ENCODE measurements at places on chromosomes 5 and 9.

DNA sequence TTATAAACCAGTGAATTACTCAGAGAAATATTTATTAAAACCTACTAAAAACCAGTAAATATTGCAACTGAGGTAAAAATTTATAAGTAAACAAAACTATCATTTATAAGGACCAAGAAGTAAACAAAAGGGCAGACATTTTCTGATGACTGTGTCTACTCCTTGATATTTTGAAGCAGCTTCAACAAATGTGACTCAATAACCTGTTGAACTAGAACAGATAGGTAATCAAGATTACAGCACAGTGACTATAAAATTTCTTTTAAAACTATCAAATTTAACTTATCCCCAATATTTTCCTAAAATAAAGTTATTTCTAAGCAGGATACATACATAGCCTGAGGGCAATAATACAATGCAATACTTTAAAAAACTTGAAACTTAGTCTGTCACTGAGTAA is 12.8 kb downstream of the ANKRA2 start:
- DNase-seq = no peak

GRCh38 chr5:161846746-161847145 is 1.2 kb upstream of the GABRA1 start:
- DNase-seq = no peak

- DNase-seq = no peak
Measured at GRCh38 chr5:9604416-9604815, 25.7 kb downstream of the TAS2R1 start.

GRCh38 chr5:57190593-57190992 is 16.7 kb downstream of the GPBP1 start:
- no peak for DNase-seq

GRCh38 chr9:27688954-27689353 is 115.7 kb upstream of the C9orf72 start:
- DNase-seq = no peak

GRCh38 chr9:68819065-68819464 is 114.0 kb downstream of the PIP5K1B start:
- no peak for DNase-seq

- DNase-seq = no peak
Measured at GRCh38 chr5:33415811-33416354, 24.9 kb upstream of the TARS1 start.

DNA sequence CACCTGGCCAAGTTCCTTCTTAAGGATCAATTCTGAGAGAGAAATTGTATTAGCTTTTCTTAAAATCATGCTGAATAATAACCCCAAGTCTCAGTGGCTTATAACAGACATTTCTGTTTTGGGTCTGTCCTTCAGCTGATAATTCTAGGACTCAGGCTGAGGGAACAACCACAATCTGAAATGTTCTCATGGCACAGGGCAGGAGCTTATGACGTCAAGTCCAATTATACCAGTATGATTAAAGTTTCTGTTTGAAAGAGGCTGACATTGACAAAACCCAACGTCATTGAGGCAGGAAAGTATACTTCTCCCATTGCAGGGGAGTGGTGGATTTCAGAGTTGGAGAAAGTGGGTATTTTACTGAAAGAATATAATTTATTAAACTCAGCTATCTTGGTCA is 21.8 kb downstream of the CENPH start:
- DNase-seq = no peak

DNA sequence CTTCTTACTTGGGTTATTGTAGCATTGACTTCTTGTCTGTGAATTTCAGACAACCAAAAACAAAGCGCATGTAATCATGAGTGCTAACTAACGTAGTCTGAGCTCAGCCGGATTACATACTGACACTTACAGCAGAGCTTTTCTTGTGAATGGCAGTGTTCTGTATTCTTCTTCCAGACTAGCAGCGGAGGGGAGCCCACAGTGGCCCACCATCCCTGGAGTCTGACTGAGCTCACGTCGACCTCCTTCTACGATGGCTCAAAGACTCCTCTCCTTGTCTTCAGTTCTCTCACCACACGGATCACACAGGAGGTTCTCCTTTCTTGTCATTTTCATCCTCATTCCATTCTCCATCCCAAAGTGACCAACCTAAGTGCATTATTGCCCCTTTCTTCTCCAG is 211.4 kb downstream of the CHSY3 start:
- DNase-seq = no peak

DNA sequence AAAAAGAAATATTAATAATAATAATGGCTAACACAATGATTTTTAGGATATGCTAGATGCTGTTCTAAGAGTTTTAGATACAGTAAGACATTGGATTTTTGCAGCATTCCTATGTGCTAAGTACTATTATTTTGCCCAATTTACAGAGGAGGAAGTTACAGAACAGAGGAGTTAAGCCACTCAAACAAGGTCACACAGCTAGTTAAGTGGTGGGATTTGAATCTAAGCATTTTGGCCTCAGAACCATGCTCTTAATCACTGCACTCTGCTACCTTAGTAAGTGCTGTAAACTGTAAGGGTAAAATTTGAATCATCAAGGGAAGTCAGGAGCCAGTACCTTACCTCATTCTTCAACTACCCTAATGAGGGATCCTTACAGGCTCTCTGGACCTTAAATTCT is 25.4 kb downstream of the RPS23 start:
- DNase-seq = no peak

- DNase-seq = no peak
Measured at GRCh38 chr9:74861773-74862474, 25.8 kb downstream of the TRPM6 start.

DNA sequence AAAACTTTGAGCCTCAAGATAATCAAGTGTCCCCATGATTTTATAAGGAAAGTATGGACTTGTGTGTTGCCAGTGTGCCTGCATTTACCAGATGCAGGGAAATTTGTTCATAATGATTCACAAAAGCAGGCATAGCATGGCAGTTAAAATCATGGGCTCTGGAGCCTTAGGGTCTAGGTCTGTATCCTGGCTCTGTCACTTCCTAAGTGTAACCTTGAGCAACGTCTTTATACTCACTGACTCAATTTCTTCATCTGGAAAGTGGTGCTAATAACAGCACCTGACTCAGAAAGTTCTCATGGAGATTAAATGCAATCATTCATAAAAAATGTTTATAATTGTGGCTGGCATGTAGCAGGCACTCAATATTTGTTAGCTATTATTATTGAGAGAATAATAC is 234.9 kb downstream of the SAXO1 start:
- DNase-seq = no peak

DNA sequence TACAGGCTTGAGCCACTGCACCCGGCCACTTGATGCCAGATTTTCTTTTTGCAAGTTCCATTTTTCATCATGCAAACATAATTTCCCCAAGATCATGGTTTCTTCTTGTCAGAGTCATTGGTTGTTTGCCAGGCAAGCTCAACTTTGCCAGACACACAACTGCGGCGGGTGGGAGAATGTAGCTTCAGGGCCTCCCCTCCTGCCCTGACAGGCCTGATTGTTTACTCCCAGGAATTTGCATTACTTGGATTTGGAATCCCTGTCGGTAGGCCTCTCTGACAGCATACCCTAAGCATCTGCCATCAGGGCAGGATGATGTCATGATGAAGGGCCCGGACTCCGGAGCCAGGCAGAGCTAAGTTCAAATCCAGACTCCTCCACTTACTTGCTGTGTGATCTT is 15.1 kb downstream of the RPS14 start:
- DNase-seq = no peak

DNA sequence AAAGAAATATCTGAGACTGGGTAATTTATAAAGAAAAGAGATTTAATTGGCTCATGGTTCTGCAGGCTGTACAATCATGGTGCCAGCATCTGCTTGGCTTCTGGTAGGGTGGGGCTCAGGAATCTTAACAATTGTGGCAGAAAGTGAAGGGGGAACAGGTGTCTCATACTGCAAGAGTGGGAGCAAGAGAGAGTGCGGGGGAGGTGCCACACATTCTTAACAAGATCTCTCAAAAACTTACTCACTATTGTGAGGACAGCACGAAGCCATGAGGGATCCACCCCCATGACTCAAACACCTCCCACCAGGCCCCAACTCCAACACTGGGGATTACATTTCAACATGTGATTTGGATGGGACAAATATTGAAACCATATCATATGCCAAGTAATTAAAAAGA is 70.1 kb upstream of the PANK3 start:
- no peak for DNase-seq

DNA sequence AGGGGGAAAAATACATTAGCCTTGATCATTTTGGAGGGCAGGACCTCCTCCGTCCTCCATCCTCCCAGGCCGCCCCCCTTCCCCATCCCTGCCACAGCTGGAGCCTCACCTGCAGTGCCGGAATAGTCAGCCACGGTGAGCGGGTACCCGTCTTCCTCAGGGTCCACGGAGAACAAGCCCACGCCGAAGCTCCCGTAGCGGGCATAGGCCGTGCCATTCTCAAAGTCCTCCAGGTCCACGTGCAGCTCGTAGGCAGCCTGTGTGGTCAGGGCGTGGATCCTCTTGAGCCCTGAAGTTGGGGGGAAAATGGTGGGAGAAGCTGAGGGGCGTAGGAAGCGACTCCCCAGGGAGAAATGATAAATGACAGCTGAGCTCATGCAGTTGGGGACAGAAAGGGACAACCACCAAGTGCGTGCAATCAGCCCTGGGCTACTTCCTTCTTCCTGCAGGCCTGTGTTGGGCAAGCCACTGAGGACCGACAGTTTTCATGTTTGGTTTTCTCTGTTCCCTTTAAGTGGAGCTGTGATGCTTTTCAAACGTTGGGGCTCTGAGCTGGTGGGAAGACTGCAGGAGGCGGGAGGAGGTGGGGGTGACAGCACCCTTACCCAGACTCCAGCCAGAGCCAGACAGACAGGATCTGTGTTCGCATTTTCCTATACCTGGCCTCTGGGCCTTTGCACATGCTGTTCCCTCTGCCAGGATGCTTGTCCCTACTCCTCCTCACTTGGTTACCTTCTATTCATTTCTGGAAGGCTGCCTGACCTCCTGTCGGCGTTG is 8.7 kb upstream of the QRFP start:
- no peak for DNase-seq

GRCh38 chr5:116303810-116304209 is 219.0 kb downstream of the COMMD10 start:
- DNase-seq = no peak

DNA sequence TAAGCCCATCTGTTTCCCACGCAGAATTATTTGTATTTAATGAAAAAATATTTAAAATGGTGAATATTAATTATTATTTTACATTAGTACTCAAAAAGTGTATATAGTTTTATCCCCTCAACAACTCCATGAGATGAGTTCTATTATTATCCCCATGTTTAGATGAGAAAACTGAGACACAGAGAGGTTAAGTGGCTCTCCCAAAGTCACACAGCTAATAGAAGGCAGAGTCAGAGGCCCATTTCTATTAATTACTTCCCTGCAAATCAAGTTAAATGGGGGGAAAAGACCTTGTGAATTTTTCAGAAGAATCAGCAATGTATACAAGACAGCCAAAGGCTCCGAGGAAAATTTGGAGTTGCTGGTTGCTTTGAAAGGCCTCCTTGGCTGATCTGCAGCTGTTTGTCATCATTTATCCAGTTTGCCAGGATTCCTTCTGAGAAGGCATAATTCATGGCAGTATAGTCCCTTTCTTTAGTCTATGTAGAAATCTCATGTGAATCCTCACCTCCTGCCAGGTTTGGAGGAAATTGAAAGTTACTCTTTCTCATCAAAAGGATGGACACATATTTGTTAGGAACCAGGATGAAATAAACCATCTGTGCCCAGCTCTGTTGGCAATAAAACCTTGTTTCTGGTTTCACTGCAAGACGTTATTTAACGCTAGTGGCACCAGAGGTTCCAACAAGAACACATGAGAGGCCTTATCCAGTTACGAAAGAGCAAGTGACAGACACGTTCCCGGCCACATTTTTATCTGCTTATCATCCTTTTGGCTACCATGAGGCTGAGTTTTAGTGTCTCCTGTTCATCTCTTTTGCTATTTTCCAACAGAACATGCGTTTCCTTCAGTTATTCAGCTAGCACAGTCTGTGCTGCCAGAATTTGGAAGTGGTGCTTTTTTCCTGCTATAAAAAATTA is 621 bp downstream of the FYB1 start:
- no peak for DNase-seq

DNA sequence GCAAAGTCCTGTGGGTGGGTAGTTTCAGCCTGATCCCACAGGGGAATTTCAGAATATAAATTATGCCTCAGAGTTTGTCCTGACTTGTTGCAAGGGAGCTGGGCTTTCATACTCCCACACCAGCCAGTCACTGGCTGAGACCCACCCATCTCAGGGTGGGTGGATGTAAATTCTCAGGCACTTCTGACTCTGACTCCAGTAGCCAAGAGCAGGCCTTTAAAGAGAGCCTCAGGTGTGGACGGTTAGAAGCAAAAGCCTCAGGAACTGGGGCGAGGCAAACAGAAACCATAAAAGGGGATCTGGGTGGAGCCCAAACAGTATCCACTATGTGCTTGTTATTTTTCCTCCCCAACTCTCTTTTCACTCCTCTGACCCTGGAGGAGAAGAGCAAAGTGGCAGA is 28.6 kb upstream of the FBXW11 start:
- no peak for DNase-seq

DNA sequence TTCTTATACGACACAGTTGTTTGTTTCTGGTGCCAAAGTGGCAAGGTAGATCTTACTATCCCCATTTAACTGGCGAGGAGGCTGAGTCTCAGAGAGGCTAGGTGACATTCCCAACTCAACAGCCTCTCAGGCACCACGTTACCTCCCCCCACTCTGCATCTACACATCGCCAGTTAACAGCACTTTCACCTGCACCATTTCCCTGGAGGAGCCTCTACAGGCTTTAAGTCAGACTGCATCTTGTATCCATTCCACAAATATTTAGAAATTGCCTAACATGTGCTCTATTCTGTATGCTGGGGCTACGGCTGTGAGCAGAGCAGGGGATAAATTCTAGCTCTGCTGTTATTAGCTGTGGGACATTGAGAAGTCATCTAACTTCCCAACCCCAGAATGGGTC is 168.6 kb downstream of the INSYN2B start:
- DNase-seq = no peak

Measured in stimulated activated CD4-positive, alpha-beta T cell treated with anti-CD3 and anti-CD28 coated beads, Interleukin-1b, Interleukin-23, amount 100 ng/mL, for 4 hours (primary cell).